Heart right ventricle (tissue), 16 donors: ENCODE measurements at places on chromosomes 1 and 21. TPM values are rescaled to one million over a fixed set of nuclear protein-coding genes. Genes with fewer than 3 reads are reported as not detected.

The NMNAT2 gene
- total RNA-seq, result 1.9 TPM

The RIMS3 gene
- total RNA-seq, result 0.66 TPM

The TRIM17 gene
- 0.44 TPM for total RNA-seq

The TNFRSF18 gene
- total RNA-seq, result not detected

The CBR3 gene
- total RNA-seq, result 1.2 TPM

DNA sequence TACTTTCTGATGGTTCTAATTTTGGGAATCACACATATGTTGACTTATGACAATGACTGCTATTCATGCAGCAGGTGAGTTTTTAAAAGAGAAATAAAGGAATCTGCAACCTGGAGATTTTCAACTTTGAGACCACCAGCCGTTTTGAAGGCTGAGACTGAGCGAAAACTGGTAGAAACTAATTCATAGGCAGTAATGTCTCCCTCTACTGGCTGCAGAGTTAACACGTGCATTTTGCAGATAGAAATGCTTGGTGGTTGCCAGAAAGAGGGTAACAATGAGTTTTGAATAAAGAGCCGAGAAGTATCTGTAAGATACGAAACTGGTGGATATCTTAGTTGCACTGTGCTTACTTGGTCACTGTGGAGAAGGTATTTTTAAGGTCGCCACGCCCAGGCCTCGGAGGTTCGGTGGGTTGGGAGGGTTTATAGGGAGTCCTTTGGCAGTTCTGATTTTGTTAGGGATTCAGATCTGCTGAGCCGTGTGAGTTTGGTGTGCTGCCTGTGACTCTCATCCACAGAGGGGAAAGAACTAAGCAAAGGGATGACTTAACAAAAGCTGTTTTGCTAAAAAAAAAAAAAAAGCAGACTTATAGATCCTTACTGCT is 83.0 kb downstream of the RYR2 start:
- no peak for DNase-seq

DNA sequence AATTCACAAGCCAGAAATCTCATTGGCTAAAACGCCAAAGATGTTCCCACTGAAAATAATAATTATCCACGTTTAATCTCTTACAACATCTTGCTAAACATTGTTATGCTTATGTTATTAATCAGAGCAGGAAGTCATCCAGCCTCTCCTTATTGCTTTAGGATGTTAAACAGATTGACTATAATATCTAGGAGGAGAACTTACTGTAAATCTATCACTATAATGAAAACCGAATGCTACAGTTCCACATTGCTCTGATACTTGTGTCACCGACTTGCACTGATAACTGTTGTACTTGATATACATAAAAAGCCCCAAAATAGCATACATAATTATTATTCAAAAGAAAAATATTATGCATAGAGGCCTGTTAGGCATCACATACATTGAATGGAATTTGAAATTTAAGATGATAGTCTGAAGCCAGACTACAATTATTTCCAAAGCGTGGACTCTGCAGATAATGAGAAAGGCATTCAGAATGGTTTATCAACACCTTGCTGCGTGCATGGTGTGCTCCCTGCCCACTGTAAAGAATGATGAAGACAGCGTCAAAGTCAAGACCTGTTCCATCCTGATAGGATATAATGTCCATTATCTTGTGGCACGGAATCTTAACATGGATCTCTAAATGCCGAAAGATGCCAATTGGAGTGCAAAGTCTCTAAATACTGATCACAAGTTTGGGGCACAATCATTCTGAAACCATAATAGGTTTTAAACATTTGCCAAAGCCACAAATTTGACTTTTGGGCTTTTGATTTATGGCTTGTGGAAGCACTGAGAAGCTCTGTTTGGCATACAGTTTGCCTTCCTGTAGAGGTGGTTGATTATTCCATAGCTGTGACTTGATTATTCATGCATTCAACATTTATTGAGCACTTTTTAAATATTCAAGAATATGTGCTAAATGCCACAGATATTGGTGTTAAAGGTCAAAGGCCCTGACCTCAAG is 71.3 kb downstream of the CRB1 start:
- no peak for DNase-seq

DNA sequence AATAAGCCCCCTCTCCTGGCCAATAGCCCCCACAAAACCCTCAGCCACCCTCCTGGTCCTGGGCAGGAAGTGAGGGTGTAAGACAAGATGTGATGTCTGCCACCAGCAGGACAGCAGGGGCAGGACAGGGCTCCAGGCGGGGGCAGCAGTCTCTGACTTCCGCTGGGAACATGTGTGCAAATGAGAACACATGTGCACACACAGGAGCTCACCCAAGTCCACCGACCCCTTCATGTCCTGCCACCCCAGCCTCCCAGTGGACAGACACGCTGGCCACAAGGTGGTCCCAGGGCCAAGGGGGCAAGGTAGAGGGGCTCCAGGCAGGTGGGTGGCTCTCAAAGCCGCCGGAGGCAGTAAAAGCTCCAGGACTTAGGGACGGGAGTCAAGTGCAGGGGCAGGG is 60.1 kb downstream of the KCNAB2 start:
- no peak for DNase-seq

DNA sequence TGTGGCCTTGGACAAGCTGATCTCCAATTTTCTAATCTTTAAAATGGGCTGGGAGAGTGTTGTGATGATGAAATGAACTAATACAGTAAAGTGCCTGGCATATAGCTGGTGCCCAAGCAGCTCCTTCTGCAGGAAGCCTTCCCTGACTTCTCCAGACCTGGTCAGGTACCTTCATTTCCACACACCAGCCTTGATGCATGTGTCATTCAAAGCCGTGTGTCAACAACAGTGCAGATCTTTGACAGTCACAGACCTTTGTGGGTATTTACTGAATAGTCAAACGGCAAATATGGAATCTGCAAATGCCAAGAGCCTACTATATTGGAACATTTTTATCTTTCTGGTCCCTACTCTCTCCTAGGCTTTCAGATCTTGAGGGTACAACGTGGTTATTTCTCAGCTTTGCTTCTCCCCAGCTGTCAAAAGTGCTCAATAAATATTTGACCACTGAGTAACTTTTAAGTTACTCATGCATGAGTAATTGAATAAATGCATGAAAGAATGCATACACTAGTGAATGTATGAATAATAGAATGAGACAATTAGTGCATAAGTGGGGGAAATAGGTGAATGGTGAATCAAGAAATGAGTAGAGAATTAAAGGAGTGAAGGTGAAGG is 75.4 kb downstream of the MDM4 start:
- DNase-seq, result no peak

DNA sequence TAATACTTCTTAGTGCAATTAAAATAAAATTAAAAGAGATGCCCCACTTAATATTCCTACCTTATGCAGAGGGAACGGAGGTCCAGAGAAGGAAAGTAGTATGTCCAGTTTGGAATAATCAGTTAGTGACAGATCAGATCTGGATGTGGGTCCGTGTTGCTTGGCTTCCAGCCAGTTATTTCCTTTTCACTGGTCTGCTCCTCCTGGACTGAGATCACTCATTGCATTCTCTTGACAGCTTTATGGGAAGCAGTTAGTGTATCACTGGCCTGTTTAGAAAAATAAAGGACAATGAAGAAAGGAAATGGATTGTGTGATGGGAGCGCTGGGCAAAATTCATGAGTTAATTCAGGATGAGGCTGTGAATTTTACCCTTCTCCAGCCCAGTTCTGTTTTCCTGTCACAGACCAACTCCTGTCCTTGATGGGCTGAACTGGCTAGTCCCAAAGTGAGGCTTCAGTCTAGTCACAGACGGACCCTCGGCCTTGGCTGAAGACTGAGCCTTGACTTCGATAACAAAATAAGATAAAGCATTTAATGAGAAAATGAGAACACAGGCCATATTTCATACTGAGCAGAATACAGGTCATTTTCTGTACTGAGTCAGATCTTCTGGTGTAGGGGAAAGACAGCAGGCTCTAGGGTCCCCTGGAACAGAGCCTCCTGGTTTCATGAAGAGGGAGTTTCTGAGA is 85.2 kb upstream of the TRABD2B start:
- DNase-seq, result no peak
